Lower lobe of right lung (tissue), 2 donors: ENCODE measurements at places on chromosomes 6 and 20. TPM values are rescaled to one million over a fixed set of nuclear protein-coding genes. Genes with fewer than 3 reads are reported as not detected.

GRCh38 chr6:89797317-89797716 lies 22.3 kb downstream of the MDN1 start:
- H3K27me3 ChIP-seq = no peaks in the 10 kb centered on the region
- no peak overlapping the region for H3K27ac ChIP-seq
- no peak for DNase-seq
- H3K36me3 ChIP-seq = peaks cover 65% of the 10 kb centered on the region
- no peaks in the 10 kb centered on the region for H3K4me1 ChIP-seq

GRCh38 chr6:170006071-170006899 lies 254.9 kb downstream of the ERMARD start:
- H3K27me3 ChIP-seq = peaks cover 6% of the 10 kb centered on the region
- peaks cover 10% of the 10 kb centered on the region for H3K4me1 ChIP-seq
- DNase-seq = no peak
- no peak overlapping the region for H3K4me3 ChIP-seq

GRCh38 chr20:21781446-21782075 lies 76.1 kb downstream of the PAX1 start:
- no peak overlapping the region for H3K4me3 ChIP-seq
- no peak overlapping the region for H3K27ac ChIP-seq
- H3K36me3 ChIP-seq = no peaks in the 10 kb centered on the region
- H3K27me3 ChIP-seq = no peaks in the 10 kb centered on the region
- DNase-seq = no peak

GRCh38 chr6:169086020-169086419 lies 167.6 kb downstream of the THBS2 start:
- H3K27me3 ChIP-seq = no peaks in the 10 kb centered on the region
- no peak for DNase-seq
- no peaks in the 10 kb centered on the region for H3K4me1 ChIP-seq
- H3K4me3 ChIP-seq = no peak overlapping the region

DNA sequence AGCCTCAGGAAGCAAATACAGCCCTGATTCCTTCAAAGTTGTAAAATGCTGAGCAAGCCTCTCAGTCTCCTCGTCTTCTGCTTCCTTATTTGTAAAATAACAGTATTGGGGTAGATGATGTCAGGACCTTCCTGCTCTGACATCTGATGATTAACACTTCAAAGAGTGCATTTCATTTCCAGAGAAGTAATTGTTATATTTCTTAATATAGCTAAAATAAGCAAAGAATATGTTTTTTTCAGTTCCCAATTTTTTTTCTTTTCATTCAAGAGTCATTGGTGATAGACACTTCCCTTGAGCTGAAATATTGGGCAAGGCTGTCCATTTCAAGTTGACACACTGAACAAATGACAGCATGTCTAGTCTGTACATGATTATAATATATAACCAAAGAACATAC lies 53.4 kb downstream of the SLX4IP start:
- no peak overlapping the region for H3K4me3 ChIP-seq
- DNase-seq = no peak
- H3K27me3 ChIP-seq = no peaks in the 10 kb centered on the region
- no peak overlapping the region for H3K27ac ChIP-seq

DNA sequence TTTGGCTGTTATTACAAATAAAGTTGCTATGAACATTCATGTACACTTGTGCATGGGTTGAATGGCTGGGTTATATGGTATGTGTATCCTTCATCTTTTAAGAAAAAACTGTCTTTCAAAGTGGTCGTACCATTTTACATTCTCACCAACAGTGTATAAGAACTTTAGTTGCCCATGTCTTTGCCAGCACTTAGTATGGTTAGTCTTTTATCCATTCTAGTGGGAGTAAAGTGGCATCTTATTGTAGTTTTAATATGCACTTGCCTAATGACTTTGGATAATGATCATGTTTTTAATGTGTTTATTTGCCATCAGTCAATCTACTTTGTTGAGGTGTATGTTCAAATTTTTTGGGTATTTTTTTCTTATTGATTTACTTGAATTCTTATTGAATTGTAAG lies 32.5 kb upstream of the ECI2 start:
- no peak overlapping the region for H3K4me3 ChIP-seq
- no peak for DNase-seq
- H3K4me1 ChIP-seq = no peaks in the 10 kb centered on the region
- no peaks in the 10 kb centered on the region for H3K27me3 ChIP-seq
- H3K36me3 ChIP-seq = no peaks in the 10 kb centered on the region
- no peak overlapping the region for H3K27ac ChIP-seq

- H3K36me3 ChIP-seq = no peaks in the 10 kb centered on the region
- H3K27me3 ChIP-seq = no peaks in the 10 kb centered on the region
- H3K4me1 ChIP-seq = no peaks in the 10 kb centered on the region
- no peak overlapping the region for H3K4me3 ChIP-seq
- DNase-seq = no peak
- H3K27ac ChIP-seq = no peak overlapping the region
Observed at GRCh38 chr6:83824831-83825230, 28.3 kb upstream of the RIPPLY2 start.

Gene GRM4
- total RNA-seq = not detected

Gene SLC18B1
- total RNA-seq = 8.1 TPM

Gene LINC00237
- not detected for total RNA-seq

Gene KCNK5
- total RNA-seq = 10.9 TPM
